ENCODE measurements at places on chromosomes 12 and 14. TPM values are rescaled to one million over a fixed set of nuclear protein-coding genes. Genes with fewer than 3 reads are reported as not detected.

DNA sequence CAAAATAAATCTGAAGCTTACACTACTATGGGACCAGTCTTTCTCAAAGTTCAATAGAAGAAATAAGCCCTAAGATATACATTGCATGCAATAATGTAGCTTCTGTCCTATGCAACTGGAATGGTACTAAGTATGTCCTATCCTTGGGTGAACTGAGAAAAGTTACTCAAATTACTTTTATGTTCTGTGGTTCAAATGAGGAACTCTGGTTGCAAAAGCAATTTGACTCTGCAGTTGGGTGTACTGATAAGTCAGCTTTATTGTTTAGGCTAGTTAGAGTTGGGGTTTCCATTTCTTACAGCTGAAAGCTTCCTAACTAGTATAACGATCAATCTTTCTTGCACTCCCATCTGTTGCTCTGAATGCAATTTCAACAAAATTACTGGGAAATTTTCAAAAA lies 29.2 kb downstream of the GPR135 start:
- DNase-seq = no peak

- no peak for DNase-seq
These were observed 160.9 kb downstream of the SPTSSA start for GRCh38 chr14:34300882-34301734.

DNA sequence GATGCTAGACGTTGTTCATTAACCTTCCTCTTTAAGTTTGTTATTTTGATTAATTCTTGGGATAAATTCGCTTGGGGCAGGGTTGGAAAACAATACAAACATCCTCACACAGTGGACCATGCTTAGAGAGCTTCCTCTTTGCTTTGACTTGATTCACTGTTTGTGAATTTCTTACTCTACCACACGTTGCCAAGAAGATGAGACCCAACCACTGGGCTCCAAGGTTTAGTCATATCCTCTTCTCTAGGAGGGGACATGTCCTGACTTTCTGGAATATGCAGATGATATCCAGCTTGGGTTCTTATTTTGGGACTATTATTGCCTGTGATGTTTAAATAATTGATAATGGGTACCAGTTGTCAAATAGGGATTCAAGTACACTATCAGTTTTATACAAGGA lies 428.2 kb downstream of the ATP23 start:
- no peak for DNase-seq

- DNase-seq = peak; percentile 78
These were observed 3.5 kb upstream of the P2RX7 start for GRCh38 chr12:121128908-121129810.

- DNase-seq = no peak
These were observed 206.9 kb downstream of the PELI2 start for GRCh38 chr14:56324856-56325699.

DNA sequence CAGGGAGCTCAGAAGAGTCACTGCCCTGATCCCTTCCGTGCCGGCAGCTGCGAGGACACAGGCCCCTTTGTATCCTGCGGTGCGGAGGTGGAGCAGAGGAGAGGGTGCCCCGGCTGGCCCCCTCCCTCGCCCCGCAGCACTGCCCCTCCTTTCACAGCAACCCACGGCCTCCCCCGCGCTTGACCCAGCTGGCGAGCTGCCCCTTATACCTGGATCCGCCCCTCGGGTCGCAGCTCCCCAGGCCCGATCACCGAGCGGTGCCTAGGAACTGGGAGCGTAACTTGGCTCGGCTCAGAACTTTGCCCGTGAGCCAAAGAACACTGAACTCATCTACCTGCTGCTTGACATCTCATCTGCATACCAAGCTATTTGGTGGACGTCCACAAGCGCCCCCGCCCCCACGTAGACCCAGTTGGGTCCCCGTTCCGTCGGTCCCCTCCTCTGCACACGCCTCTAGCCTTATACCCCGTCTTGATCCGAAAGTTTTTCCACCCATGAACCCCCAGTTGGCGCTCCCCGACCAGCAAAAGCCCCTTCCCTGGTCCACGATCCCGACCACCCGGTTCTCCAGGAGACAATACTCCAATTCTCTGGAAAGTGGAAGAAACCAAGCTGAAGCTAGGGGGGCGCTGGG lies 697 bp upstream of the DNAJC14 start:
- DNase-seq = peak; percentile 57

DNA sequence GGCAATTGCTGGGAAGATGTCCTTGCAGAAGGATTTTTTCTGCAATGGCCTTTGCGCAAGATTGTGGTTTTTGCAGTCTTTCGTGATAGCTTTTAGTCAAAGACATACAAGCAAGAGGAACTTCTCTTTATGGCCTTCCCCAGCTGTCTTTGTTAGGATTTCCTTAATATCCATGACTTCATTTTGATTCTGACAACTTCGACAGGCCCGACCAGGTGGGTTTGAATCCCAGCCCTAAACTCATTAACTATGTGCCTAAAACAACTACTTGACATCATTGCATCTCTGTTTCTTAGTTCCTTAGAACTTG lies 13.3 kb upstream of the VRK1 start:
- DNase-seq = no peak

DNA sequence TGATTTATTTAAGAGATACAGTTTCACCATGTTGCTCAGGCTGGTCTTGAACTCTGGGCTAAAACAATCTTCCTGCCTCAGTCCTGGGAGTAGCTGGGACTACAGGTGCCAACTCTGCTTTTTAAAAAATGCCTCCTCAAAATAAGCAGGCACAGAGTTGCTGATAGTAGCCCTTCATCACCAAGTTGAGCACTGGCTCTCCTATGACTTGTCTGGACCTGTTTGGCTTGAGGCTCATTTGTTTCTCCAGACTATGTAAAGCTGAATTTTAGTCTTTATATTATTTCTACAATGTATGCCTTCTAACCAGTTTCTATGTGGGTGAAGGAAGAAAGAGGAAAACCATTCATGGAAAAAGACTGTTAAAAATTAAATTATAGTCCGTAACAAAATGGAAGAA lies 39.5 kb upstream of the RAD51AP1 start:
- DNase-seq = no peak

- no peak for DNase-seq
These were observed 647.8 kb downstream of the TMEM121 start for GRCh38 chr14:106174206-106174605.

GRCh38 chr12:22042976-22043669 lies 2.9 kb upstream of the CMAS start:
- DNase-seq = no peak

- no peak for DNase-seq
These were observed 53.6 kb downstream of the BRMS1L start for GRCh38 chr14:35879654-35880249.

- DNase-seq = no peak
These were observed 208.9 kb downstream of the SYNE2 start for GRCh38 chr14:64061706-64062105.

- DNase-seq = no peak
These were observed 298.0 kb downstream of the PPFIA2 start for GRCh38 chr12:81461163-81461562.

DNA sequence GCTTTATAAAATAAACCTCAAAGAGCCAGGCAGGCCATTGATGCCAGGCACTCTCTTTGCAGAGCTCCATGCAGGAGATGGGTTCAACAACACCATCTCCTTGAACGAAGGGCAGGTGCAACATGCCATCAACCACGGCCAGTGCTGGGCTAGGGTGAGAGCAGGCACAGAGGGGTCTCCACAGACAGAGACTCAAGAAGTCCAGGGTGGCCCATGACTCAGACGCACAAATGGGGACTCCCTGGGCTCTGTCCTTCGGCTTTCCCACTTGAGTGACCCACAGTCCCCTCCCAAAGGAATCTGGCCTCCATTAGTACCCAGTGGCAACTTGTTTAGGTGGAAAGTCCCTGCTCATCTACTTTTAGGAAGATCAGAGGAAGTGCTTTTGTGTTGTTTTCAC lies 124.4 kb upstream of the PZP start:
- DNase-seq = no peak

DNA sequence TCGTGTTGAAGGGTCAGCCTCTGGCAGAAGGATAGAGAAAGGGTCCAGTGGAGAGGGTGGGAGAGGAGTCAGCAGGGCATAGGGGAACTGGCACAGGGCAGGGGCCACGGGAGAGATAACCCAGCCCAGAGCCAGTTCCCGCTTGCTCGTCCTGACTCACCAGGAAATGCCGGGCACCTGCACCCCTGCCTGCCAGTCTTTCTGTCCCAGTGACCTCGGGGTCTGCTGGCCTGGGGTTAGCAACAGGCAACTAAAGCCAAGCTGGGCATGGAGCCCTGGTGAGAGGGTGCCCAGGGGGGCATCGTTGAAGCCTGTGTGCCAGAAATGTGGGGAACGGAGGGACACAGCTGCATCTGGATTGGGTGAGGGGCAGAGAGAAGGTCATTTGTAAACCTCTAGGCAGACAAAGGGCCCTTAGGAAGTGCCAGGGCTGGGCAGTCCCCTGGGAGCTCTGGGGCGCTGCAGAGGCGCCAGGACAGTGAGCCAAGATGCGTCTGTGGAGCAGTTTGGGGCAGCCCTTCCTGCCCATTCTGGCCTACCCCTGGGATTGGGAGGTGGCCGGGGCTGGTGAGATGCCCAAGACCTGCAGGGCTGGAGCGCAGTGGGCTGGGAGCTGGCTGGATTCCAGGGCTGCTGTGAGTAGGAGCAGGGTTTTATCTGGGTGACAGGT lies 5.5 kb downstream of the TNFAIP2 start:
- peak; percentile 17 for DNase-seq

DNA sequence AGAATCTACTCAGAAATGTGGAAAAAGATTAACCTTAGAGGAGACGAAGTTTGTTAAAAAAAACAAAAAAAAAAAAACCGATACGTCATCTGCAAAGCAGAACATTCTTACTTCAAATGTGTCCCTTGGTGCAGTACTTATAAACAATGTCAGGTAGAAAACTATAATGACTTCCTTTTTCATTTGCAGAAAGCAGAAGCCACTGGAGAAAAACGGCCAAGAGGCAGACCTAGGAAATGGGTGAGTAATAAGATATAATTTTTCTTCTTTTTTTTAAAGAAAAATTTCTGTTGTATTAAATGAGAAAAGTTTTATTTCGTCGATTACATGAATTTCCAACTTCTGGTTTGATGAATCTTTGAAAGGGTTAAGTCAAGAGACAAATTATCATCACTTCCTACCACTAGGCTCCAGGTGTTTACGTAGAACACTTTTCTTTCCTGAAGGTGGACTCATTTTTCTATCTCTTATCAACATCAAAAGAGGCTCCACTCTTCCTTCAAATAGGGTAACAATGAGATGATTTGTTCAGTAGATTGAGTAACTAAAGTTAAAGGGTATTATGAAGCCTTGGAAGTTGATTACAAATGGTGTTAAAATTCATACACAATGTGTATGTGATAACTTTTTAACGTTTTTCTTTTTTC lies 14.2 kb downstream of the HMGA2 start:
- no peak for DNase-seq

DNA sequence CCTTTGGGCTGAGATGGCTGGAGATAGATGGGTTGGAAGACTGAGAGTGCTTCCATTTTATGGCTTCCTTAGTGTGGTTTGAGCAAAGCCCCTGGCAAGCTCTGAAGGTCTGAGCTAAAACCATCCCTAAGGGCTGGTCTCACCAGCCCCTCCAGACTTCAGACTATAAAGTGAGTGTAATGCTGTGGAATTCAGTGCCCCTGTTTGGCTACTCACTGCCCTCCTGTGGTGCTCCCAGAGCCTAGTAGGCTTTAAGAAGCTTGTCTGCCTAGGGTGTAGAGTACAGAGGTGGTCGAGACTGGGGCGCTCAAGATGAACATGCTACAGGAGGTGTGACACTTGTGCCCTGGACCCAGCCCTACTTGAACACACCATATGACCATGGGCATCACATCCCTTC lies 246.7 kb upstream of the FKBP4 start:
- DNase-seq = no peak

DNA sequence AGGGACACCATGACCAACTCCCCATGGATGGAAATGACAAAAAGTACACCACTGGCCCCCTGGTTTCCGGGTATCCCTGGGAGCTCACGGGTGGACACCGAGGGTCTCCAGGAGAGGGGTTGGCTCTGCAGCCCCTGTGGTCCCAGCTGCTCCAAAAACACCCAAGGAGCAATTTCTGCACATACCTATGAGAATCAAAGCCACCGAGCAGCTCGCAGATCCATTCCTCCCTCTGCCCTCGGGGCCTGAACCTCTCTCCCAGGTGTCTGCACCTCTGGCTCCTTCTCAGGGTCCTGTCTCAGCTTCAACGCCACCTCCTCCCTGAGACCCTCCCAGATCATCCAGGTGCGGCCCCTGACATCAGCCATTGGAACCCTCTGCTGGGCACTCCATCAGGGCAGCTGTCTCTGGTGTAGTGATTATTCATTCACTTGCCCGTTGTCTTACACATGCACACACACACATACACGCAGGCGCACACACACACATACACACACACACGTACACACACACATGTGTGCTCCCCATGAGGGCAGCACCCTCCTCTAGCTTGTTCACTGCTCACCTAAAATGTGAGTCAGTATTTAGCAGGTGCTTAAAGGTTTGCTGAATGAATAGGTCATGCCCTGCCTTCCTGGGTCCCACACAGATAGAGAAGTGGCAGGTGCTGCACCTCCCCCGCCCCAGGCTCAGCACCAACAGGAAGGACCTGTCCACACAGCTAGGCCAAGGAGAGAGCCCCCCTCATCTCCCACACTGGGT lies 5.9 kb downstream of the RIMBP2 start:
- DNase-seq = no peak

GRCh38 chr12:6684609-6685008 lies 4.6 kb downstream of the ZNF384 start:
- DNase-seq = no peak

- no peak for DNase-seq
These were observed 30.7 kb downstream of the TMEM63C start for GRCh38 chr14:77212097-77212870.

GRCh38 chr12:4164559-4165558 lies 108.7 kb upstream of the CCND2 start:
- peak; percentile 40 for DNase-seq

- DNase-seq = no peak
These were observed 56.3 kb downstream of the FGD4 start for GRCh38 chr12:32455607-32456071.

GRCh38 chr14:94499673-94500072 lies 9.6 kb downstream of the SERPINA12 start:
- no peak for DNase-seq

GRCh38 chr14:56199095-56199981 lies 81.1 kb downstream of the PELI2 start:
- DNase-seq = no peak

- DNase-seq = no peak
These were observed 298.1 kb upstream of the TMPO start for GRCh38 chr12:98217257-98217656.

- DNase-seq = no peak
These were observed 77.7 kb downstream of the ETNK1 start for GRCh38 chr12:22702690-22703089.

The FOXN4 gene
- not detected for total RNA-seq

The MYH6 gene
- total RNA-seq = 1,823 TPM

The OTUB2 gene
- total RNA-seq = 0.27 TPM

The CFAP251 gene
- total RNA-seq = 0.91 TPM

The KRT5 gene
- total RNA-seq = not detected

The PEX5 gene
- total RNA-seq = 33.5 TPM

The MGST1 gene
- 15.2 TPM for total RNA-seq

The HNRNPC gene
- total RNA-seq = 273 TPM

The GALC gene
- 14.5 TPM for total RNA-seq

The PGF gene
- total RNA-seq = 4.2 TPM

The LRRC9 gene
- 0.19 TPM for total RNA-seq

The LRTM2 gene
- not detected for total RNA-seq

The LMO3 gene
- 1.5 TPM for total RNA-seq

The ETFBKMT gene
- total RNA-seq = 6.6 TPM

The KCNH3 gene
- 0.41 TPM for total RNA-seq

The OTX2 gene
- not detected for total RNA-seq

The LRP6 gene
- 18.7 TPM for total RNA-seq

The MYO1H gene
- 0.16 TPM for total RNA-seq

The OR6C70 gene
- total RNA-seq = not detected

The IFNG-AS1 gene
- total RNA-seq = 0.58 TPM

The HPD gene
- total RNA-seq = 1.3 TPM
